ENCODE measurements at places on chromosomes 12 and 14. TPM values are rescaled to one million over a fixed set of nuclear protein-coding genes. Genes with fewer than 3 reads are reported as not detected.

DNA sequence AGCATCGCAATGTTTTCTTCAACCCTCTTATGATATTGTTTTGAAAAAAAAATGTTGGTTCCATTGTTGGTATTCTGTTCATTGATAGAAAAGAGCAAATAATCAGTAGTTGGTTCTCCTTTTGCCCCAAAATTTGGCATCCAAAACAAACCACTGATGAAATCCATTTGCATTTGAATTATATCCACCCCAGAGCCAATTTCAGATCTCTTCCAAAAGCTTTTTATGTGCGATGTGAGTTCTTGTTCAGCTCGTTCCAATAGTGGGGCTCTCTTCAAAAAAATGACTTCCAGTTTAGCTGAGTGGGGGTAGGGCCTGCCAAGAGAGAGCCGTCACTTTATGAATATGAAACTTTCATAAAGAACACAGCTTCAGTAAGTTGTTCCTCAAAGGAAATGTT lies 130.7 kb downstream of the DIO2 start:
- DNase-seq: no peak

Gene DNAI7
- 0.57 TPM for total RNA-seq

DNA sequence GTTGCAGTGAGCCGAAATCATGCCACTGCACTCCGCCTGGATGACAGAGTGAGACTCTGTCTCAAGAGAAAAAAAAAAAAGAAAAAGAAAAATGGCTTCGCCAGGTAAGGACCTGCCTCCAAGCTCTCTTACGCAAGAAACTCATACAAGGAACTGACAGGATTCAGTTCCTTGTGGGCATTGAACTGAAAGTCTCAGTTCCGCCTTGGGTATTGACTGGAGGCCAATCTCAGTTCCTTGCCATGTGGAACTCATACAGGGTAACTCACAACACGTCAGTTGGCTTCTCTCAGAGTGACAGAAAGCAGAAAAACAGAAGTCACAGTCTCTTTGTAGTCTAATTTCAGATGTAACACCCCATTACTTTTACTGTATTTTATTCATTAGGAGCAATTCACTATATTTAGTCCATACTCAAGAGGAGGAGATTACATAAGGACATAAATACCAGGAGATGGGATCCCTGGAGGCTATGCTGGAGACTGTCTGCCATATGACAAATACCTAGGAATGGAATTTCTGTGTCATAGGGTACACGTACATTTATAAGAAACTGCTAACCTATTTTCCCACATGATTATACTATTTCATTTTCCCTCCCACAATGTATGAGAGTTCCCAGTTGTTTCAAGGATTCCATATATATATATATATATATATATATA lies 11.4 kb upstream of the NOPCHAP1 start:
- no peak for DNase-seq

DNA sequence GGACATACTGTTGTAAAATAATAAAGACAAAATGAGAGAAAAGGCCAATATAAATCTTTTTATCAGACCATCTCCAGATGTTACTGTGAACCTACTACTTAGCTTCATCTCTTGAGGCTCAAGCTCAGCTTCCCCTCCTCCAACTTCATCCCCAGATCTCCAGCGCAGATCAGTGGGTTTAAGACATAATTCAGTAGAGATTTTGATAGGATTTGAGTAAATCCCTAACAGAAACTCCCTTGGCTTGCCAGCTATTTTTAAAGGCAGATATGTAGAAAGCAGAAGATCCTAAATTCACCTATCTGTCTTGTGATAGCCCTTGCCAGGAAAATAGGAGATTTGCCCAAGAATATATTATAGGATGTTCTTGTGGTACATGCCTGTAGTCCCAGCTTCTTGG lies 236.7 kb downstream of the FBXL14 start:
- DNase-seq: no peak

- no peak for DNase-seq
Measured at GRCh38 chr12:89253488-89253887, 98.8 kb downstream of the DUSP6 start.

Gene SLC4A8
- total RNA-seq: 4.9 TPM

Gene FGF6
- not detected for total RNA-seq

DNA sequence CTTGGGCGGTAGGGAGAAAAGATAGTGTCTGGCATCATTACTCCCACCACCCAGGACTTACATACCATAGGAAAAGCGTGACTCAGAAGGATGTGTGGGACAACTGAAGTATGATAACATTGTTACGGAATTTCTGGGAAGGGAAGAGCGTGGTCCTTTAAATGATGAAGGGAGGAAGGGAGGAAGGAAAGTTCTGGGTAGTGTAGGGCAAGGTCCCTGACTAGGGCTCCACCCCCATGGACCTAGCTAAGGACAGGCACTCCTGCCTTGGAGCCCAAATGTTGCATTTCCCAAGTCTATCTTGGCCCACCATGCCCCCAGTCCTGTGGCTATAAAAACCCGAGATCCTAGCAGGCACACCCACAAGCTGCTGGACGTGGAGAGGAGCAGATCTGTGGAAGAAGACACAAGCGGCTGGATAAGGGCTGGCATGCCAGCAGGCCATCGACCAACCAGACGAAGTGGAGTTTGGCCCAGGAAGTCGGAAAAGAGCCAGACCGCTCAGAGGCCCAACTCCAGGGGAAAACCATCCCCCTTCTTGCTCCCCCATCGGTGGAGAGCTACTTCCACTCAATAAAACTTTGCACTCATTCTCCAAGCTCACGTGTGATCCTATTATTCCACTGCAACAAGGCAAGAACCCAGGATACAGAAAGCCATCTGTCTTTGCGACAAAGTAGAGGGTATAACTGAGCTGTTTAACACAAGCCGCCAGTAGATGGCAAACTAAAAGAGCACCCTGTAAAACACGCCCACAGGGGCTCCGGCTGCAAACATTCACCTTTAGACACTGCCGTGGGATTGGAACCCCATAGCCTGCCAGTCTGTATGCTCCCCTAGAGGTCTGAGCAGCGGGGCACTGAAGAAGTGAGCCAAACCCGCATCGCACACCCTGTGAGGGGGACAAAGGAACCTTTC lies 23.0 kb upstream of the RAB21 start:
- no peak for DNase-seq

- no peak for DNase-seq
Measured at GRCh38 chr14:38197001-38197783, 10.5 kb upstream of the SSTR1 start.

All from cardiac muscle cell (in vitro differentiated cells and primary cell).